ENCODE measurements at places on chromosomes 4 and X. TPM values are rescaled to one million over a fixed set of nuclear protein-coding genes. Genes with fewer than 3 reads are reported as not detected.

The FRAS1 gene
- not detected for total RNA-seq

The BEX5 gene
- total RNA-seq: 14.0 TPM

The RAB39B gene
- 3.5 TPM for total RNA-seq

The LANCL3 gene
- 0.14 TPM for total RNA-seq

The SATL1 gene
- total RNA-seq: not detected

The NAA11 gene
- total RNA-seq: not detected

The SCOC gene
- 7.1 TPM for total RNA-seq

The NSUN7 gene
- 0.14 TPM for total RNA-seq
